ENCODE measurements at places on chromosomes 16 and 17.

- no peak for DNase-seq
Measured at GRCh38 chr17:29138971-29139691, 41.1 kb downstream of the MYO18A start.

DNA sequence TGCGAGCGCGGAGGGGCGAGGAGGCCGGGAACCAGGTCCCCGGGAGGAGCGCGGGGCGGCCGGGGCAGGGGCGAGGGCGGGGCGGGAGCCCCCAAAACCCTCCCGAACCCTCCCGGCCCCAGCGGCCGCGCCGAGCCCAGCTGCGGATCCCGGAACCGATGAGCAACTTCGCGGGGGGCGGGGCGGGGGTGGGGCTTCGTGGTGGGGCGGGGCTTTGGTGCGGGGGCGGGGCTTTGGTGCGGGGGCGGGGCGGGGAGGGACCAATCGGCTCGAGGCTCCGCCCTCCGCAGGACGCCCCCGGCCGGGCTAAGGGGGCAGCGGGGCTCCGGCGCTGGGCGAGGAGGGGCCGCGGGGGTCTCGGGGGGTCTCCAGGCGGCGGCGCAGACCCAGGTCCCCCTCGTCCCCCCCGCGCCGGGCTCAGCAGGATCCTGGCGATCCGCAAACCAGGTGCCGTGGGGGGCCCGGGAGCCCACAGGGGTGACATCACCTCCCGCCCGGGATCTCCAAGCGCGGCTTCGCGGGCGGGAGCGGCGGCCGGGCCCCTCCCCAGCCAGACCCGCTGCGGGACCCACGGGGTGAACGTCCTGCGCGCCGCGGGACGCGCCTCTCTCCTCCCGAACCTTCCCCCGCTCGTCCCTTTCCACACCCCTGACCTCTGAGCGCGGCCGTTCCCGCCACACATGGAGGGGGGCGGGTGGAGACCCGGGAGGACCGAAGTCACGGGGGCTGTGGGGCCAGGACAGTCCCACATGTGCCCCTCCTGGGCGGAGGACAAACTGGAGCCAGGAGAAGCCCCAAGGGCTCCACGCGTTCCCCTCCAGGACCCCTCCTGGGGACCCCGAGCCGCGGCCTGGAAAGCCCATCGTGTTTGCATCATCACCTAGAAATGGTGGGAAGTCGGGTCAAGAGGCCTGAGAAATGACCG is at the start of gene ABR:
ABR (minus strand) TSS at position 164 of the 925 bp plus-strand sequence. CDS start 254 bp downstream, outside the sequence.
- peak; percentile 78 for DNase-seq

DNA sequence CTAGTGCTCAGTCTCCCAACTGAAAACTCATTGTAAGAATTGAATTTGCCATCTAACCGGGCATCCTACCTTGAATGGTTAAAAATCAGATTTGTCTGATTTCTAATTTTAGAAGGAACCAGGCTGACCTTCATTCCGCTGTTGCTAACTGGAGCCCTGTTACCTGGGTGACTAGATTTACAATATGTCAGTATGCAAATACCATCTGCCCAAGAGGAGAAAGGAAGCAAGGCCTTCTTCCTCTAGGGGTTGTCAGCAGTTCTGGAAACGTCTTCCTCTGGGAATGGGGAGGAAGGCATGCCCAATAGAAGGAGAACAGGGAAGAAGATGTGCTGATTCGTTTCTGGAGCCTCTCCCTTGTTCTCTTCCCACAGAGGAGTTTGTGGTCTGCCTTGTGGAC is 137.9 kb downstream of the PITPNC1 start:
- DNase-seq = no peak

GRCh38 chr16:80466024-80466987 is 74.5 kb upstream of the DYNLRB2 start:
- peak; percentile 19 for DNase-seq

DNA sequence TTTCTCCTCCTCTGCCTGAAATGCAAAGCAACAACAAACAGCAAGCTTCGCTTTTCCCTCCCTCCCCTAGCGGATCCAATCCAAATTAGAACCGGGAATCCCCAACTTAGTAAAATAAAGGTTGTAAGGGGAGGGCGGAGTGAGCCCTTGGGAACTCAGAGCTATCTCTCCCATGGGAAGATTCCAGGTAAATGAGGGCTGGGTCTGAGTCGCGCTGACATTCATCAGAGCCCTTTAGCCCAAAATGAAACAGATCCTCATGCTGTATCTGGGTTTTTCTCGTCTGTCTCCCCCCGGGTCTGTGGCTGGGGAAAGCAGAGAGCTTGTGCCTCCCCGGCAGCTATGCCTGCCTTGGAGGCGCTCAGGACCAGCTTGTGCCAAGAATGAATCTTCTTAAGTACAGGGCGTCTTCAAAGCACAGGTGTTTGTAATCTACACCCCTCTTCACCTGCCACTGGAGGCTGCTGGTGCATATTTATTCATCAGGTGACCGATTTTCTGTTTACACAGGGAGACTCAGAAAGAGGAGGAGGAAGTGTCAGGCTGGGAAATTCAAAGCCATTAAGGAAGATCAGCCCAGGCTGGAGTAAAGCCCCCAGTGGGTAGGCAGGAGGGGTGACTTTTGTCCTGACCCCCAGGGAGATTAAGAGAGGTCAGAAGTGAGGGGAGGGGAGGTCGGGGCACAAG is 55.0 kb upstream of the GSE1 start:
- no peak for DNase-seq

- no peak for DNase-seq
Measured at GRCh38 chr17:64399071-64399766, 8.6 kb upstream of the PECAM1 start.

DNA sequence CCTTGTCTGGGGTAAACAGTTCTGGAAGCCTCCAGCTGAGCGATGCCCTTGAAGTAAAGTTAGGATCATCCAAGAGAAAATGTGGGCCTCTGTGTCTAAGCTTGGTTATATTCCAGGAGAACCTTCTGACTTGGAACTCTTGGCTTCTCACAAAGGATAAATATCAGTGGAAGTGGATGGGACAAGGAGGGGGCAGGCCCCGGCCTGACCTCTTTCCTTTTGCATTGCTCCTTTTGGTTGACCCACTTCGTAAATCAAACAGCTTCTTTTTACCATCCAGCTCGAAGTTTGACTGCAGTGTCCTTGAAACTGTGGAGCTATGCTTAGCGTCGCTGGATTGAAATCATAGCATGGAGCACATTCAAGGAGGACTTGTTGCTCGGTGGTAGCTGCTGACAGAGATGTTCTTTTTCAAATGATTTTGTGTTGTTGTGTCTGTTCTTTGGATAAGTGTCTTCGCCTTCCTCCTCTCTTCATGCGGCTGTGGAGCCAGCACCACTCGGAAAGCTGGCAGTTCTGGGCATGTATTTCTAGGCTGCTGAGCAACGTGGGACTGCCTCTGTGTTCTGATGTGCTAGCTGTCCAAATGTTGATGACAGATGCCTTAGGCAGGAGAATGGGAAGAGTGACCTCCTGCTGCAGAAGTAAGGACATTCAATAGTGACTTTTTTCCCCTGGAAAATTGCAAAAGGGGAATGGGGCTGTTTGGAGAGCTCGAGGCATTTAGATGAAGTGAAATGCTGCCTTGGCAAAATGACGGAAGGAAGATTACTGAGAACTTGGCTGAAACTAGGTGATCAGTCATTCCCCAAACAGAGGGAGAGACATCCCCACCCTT is 4.5 kb downstream of the MINK1 start:
- no peak for DNase-seq

DNA sequence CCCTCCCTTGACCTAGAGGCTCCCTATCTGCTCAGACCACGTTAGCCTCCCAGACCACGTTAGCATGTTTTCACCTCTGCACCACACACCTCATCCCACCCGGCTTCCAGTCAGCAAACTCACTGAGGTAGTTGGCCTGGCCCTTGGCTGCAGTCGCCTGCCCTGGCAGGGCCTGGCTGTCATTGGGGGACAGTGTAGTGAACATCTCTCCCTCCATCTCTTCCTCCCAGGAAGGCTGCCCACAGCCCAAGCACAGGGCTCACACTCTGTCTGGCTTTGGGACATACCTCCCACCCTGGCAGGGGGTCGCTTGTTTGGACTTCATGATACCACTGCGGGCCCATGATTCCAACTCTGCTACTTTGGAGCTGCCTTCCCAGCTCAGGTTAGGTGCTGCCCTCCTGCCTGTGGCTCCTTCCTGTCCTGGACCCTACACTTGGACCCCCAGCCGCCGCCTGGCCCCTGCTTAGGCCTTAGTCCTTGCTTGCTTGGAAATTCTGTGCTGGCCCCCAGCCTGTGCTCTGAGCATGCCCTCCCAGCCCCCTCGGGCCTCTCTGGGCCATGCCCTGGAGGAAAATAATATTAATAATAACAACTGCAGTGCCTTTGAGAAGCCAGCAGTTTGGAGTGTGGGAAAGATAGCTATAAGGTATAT is 167.7 kb downstream of the COPRS start:
- no peak for DNase-seq

DNA sequence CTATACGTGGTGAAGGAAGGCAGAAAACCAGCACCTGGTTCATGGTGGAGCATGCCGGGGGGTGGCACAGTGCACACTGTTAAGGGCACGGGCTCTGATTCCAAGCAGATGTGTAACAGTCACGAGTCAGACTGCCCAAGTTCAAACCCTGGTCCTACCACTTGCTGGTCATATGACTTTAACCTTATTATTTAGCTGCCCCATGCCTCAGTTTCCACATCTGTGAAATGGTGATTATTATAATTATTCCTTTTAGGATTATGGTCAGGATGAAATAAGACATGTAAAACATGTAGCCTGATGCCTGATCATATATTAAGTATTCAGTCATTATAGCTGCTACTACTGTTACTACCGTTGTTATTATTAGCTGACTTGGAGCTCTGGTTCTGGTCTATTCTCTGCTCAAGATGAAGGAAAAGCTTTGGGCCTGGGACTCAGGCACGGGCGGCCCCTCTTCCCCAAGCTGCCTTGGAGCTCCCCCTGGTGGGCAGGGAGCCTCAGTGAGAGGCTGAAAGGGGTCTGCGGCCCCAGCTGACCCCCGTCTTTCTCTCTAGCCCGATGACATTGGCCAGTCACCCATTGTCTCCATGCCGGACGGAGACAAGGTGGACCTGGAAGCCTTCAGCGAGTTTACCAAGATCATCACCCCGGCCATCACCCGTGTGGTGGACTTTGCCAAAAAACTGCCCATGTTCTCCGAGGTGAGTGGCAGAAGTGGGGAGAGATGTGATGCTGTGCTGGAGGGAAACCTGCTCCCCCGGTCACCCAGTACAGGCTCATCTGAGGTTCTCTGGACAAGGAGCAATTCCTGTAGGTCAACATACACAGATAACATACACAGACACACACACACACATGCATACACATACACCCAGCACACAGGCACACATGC is 14.0 kb downstream of the NR1D1 start:
- peak; percentile 68 for DNase-seq

DNA sequence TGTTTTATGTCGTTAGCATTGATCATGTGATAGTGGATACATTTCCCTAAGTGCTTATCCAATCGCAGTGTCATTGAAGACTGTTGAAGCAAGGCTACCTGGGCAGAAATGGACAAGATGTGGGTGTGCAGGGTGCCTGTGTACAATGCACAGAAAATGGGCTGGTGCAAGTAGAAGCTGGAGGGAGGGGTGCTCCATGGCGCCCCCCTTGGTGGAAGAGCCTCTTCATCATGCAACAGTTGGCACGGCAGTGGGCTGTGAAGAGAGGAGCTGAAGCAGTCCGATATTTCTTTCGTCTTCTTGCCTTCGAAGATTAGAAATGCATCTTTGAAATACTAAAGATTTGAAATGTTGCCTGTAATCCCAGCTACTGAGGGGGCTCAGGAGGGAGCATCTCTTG is 100.5 kb downstream of the PLCG2 start:
- no peak for DNase-seq

GRCh38 chr17:8447799-8448198 is 12.1 kb downstream of the NDEL1 start:
- no peak for DNase-seq

GRCh38 chr16:4692460-4693295 is 684 bp upstream of the NUDT16L1 start:
- no peak for DNase-seq

- DNase-seq = no peak
Measured at GRCh38 chr17:9802294-9802693, 10.9 kb upstream of the DHRS7C start.

GRCh38 chr17:16407911-16408588 is 7.3 kb upstream of the TRPV2 start:
- no peak for DNase-seq

DNA sequence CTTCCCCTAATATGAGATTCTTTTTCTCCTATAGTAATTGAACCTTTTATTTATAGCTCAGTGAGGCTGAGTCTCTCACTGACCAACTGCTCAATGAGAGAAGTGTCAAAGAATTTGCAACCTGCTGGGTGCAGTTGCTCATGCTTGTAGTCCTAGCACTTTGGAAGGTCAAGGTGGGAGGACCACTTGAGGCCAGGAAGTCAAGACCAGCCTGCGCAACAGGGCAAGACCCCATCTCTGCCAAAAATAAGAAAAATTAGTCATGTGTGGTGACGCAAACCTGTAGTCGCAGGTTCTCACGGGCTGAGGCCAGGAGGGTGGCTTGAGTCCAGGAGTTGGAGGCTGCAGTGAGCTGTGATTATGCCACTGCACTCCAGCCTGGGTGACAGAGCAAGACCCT is 30.9 kb upstream of the CRYBA1 start:
- DNase-seq = no peak

- no peak for DNase-seq
Measured at GRCh38 chr16:80058214-80058613, 457.7 kb upstream of the MAF start.

DNA sequence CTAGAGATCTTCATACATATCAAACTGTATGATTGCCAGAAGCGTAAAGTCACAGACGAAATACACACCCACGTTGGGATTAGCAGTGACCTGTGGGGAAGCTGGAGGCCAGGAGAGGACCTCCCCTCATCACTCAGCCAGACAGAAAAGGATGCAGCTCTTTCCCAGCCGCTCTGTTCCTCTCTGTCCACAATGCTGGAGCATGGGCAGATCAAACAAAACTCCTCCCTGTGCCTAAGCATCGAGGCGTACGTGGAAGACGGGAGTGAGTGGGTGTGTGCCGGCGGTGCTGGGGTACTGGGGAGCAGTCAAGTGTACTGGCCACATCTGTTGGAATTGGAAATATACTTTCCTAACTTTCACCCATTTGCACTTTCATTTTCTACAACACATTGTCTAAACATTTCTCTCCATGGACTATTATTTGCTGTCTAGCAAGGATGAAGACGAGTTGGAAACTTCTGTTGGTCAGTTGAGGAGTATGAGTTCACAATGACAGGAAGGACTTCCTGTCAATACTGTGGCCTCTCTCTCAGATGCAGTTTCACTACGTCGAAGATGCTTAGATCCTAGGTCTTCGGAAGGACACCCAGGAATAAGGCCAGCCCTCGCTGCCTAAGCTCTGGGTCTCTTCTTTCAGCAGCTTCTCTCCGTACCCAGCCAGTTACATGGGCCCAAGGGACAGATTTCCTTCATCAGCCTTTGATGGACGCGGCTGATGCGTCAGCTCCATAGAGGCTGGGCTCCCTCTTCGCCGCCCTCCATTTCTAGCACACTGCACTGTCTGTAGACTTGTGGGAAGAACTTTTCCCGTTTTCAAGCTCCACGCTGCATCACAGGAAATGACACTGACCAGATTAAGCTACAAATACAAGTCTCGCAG is 30.6 kb upstream of the ENDOV start:
- DNase-seq = no peak

- DNase-seq = no peak
Measured at GRCh38 chr16:50618238-50618918, 62.7 kb downstream of the SNX20 start.
